H9 (cell line): ENCODE measurements at places on chromosomes 1 and 21. TPM values are rescaled to one million over a fixed set of nuclear protein-coding genes. Genes with fewer than 3 reads are reported as not detected.

ASCL5 gene
- 0.15 and 0.31 TPM in 2 replicates for total RNA-seq

SLC6A9 gene
- total RNA-seq, result 29.5 and 30.1 TPM in 2 replicates

DNA sequence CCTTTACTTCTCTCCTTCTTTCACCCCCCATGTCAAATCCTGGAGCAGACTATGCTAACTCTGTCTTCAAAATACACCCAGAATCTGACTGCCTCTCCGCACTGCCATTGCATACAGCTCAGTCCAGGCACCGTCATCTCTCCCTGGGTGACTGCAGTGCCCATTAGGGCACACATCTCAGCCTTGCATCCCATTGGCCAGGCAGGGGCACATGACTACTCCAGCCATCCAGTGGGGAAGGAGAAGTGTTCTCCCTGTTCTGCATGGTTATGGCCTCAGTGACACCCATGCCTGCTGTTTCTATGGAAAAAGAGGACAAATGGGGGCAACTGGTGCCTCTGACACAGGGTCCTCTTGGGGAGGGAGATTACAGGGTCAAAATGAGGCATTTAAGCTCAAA is 270.5 kb downstream of the MATN1 start:
- DNase-seq, result peak; percentile 2

GRCh38 chr1:11138952-11139351 is 39.3 kb upstream of the EXOSC10 start:
- no peak for DNase-seq

GRCh38 chr1:232627645-232628334 is 2.1 kb downstream of the SIPA1L2 start:
- peak; percentile 41 for DNase-seq

DNA sequence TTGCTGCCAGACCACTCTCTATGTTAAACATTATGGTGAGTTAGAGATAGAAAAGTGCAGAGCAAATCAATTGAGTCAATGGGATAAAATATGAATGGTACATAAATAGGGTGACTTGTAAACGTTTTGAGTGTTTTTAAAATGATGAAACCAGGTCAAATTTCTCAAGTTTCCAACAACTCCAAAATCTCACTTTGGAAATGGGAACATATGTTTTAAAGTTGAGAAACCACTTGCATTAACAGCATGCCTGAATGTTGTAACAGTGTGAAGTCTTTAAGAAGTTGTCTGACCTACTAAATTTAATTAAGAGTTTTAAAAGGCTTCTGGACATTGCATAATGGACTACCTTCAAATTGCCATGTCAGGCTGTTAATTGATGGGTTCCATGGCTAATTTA is 33.6 kb upstream of the RAVER2 start:
- DNase-seq, result no peak

DNA sequence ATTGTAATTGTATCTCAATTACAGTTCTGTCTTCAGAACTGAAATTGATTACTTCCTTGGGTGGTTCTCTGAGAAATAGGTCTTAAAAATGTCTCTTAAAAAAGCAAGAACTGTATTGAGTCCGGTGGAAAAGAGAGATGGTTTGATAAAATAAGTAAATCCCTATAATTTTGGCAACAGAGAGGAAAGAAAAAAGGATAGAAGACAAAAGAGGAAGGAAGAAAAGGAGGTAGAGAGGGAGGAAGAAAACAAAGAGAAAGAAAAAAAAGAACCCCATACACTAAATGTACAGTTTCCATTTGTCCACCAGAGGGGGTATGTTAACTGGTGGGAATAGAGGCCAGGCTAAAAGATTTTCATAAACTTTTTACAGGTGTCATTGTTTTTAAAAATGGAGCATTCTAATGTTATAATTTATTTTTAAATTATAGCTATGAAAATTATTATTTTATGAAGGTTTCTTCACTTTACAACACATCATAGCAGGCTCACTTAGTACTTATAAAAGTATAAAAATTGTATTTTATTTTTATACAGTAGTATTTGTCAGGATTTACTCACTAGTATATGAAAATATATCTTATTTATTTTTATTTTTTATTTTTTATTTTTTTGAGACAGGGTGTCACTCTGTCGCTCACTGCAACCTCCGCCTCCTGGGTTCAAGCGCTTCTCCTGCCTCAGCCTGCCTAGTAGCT is 2.1 kb upstream of the UBE2T start:
- DNase-seq, result no peak

DNA sequence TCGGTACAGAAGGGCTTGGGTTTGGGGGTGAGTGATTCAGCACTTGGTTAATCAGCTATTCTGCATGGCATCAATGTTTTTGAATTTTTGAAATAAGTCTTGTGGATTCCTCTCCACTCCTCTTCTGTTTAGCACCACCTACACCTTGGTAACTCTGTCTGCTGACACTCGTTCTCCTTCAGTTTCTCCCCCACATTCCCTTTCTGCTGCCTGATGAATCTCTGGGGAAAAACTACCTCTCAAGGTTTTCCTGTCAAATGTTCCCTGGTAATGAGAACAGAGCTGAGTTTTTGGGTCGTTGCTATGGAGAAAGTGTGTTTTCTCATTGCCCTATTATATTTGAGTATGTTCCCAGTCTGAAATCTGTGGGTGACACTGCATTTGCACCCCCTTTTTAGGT is 108.2 kb downstream of the GABPA start:
- DNase-seq, result no peak

WNT3A gene
- 0.17 and 0.20 TPM in 2 replicates for total RNA-seq

OLIG2 gene
- total RNA-seq, result 1.4 and 2.0 TPM in 2 replicates

DNA sequence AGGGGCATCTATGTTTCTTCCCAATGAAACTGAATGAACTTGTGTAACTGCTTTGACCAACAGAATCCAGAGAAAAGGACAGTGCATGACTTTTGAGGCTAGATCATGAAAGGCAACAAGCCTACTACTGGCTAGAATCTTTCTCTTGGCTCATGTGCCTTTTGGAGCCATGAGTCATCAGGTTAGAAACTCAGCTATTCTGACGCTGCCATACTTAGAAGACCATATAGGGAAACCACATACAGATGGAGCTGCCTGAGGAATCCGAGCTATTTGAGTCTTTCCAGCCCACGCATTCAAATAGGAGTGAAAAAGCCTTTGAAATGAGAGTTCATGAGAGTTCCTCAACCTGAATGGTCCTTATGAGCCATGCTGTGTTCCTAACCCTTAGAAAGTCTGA is 738.5 kb upstream of the CHRM3 start:
- DNase-seq, result peak; percentile 74

DNA sequence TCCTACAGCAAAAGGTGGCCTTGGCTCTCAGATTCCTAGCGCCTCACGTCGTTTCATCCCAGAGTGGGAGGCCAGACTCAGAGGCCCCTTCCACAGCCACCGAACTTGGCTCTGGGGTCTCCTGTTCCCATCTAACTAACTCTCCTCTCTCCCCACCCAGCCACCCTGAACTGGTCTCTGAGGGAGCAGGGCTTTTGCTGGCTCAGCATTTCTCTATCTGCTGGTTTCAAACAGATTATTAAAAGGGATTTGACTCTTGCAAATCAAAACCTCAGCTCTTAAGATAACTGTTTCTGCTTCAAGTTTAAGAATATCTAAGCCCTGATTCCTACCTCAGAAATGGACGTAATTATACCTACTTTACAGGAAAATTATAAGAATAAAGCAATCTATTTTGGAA is 91.0 kb upstream of the ATP1B1 start:
- DNase-seq, result no peak

DNA sequence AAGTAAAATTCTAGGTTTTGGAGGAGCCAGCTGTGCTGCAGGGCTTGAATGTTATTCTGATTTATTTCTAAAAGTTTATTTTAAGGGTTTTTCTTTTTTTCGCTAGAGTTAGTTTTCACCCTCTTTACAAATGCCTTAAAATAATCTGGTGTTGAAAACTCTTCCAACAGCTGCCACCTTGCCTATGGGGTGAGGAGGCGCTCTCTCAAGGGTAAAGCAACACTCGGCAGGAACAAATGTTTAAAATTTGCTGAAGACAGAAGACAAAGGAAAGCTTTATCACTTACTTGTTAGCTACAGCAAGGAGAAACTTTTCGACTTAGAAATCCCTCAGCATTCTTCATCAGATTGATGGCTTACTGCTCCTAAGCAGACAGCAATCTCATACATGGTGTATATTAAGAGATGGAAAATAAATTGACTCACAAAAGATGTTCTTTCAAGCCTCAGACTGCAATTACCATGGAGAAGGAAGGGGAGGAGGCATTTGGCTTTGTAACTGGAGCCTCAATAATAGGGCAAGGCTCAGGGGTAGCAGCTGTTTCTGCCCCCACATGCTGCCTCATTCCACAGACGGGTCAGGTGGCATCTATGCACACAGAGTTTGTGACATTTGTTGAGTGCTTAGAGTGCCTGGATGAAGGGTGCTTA is 79.8 kb upstream of the RALGPS2 start:
- no peak for DNase-seq

BECN2 gene
- total RNA-seq, result not detected in 2 replicates

- DNase-seq, result no peak
Observed at GRCh38 chr1:14117700-14118099, 417.7 kb downstream of the PRDM2 start.

- DNase-seq, result peak; percentile 93
Observed at GRCh38 chr1:202860744-202861419, 28.1 kb downstream of the RABIF start.

GRCh38 chr1:209850342-209850979 is 22.7 kb downstream of the UTP25 start:
- DNase-seq, result peak; percentile 68

LGR6 gene
- 0.66 and 1.0 TPM in 2 replicates for total RNA-seq

C1QA gene
- total RNA-seq, result not detected in 2 replicates

DNA sequence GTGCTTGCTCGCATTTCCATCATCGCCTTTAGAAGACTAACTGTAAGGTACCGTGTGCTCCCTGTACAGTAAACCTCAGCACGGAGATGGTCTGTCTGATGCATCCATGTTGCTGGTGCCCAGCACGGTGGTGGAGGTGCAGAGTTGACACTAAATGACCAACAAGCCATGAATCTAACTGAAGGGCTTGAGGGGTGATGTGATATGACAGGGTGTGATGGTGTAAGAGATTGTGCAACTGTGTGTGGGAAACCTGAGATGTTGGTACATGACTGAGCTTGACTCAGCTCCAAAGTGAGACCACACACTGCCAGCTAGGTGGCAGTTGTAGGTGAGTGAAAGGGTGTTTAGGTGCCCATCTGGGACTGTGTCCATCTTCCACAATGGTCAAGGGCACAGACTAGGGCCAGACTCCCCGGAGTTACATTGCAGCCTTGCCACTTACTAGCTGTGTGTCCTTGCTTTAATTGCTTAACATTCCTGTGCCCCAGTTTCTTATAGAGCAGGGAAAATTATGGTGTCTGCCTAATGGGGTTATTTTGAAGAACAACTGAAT is 21.4 kb downstream of the SLC2A1 start:
- no peak for DNase-seq

DNA sequence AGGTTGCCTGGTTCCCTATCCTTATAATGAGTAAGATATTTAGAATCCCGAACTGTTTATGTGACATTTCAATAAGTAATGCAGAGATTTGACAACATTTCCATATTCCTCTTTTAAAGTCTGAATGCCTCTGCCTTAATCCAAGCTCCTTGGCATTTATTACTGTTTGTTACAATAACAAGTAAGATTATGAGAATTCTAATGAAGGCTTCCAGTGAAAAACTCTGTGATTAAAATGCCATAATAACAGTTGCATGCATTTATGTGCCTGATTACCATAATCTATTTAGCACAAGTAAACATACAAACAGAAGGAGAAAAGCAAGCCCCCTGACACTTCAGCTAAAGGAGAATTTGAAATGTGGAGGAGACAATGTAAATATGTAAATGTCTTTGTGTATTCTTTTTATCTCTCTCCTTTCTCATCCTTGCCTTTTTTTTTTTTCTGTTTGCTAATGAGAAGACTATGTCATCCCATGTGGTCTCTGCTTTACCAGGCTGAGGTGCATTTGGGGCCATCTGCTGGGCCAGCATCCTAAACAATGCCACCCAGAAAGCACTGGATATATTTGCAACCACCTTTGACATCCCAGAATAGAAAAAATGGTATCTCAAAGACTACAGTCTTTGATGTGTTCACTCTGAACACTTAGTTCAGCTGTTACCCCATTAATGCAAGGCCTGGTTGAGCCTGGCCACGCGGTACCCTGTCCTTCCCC is 17.2 kb upstream of the OLIG2 start:
- DNase-seq, result no peak

GRCh38 chr21:36656138-36656537 is 42.8 kb upstream of the SIM2 start:
- DNase-seq, result no peak

DNA sequence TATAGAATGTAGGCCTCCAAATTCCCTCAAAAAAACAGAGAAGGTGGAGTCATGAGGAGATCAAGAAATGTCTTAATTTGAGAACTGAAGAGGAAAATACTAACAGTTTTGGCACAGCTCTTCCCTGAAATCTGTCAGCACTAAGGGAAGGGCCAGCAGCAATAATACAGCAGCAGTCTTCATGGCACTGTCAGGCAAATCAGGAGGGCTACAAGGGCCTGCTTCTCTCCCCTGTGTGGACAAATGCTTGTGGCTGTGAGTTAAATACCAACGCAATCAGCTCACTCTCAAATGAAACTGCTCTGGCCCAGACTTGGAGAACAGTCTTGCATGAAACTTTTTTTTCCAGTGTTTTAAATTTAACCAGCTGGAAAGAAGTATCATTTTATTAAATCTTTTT is 20.5 kb upstream of the CNN3 start:
- DNase-seq, result no peak

DNA sequence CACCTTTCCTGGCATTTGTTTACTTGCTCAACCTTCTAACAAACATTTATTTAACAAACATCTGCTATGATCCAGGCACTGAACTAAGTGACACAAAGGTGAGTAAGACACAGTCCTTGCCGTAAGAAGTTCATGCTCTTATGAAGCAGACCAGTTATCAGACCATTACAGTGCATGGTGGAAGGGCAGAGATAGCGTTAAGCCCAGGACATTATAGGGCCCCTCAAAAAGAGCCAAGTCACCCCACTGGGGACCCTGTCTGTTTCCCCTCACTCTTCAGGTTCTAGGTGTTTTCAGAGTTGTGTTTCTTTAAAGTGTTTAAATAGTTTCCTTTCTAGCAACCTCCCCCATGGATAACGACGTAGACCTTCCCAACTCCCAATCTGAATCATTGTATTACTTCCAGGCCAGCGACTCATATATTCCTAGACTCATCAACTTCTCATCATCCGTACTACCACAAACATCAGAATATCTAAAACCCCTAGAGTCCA is 39.3 kb downstream of the TCP10L start:
- no peak for DNase-seq

ZC3H11A gene
- 89.7 and 95.9 TPM in 2 replicates for total RNA-seq

DNA sequence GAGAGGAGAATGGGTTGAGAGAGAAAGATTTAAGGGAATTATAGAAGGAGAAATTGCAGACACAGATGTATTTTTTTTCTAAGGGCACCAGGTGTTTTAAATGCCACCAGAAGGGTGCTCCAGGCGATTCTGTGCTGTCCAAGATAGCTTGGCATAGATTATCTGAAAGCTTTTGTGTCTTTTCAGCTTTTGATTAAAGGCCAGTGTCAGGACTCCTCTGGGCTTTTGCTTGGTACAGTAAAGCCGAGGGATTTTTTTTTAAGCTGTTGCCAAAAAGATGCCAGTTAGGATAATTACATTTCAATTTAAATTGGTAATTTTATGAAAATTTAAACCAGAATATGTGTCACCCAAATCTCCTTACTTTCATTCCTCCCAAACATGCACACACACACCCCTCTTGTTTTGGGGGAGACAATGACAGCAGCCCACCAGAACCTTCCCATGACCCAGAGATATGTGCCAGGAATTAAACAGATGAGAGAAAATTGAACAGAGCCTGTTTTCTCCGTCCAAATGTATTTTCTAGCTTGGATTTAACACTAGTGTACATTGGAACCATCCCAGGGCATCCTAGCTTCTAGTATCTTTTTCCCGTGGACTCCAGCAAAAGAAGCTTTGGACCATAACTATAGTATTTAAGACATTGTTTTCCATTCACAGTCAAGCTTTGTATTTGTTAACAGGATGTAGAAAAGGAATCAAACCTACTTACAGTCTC is 670.7 kb upstream of the CXADR start:
- no peak for DNase-seq
